ENCODE measurements at places on chromosomes 6 and 20.

- DNase-seq = no peak
These were observed 12.2 kb downstream of the SAYSD1 start for GRCh38 chr6:39102821-39103136.

DNA sequence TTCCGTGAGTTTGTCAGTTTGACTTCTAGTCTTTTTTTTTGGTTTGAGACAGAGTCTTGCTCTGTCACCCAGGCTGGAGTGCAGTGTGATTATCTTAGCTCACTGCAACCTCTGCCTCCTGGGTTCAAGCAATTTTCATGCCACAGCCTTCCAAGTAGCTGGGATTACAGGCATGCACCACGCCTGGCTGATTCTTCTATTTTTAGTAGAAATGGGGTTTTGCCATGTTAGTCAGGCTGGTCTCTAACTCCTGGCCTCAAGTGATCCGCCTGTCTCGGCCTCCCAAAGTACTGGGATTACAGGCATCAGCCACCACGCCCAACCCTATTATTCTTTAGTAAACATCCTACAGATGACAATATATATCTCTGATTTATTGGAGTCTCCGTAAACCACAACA is 506.5 kb downstream of the PREX1 start:
- no peak for DNase-seq

DNA sequence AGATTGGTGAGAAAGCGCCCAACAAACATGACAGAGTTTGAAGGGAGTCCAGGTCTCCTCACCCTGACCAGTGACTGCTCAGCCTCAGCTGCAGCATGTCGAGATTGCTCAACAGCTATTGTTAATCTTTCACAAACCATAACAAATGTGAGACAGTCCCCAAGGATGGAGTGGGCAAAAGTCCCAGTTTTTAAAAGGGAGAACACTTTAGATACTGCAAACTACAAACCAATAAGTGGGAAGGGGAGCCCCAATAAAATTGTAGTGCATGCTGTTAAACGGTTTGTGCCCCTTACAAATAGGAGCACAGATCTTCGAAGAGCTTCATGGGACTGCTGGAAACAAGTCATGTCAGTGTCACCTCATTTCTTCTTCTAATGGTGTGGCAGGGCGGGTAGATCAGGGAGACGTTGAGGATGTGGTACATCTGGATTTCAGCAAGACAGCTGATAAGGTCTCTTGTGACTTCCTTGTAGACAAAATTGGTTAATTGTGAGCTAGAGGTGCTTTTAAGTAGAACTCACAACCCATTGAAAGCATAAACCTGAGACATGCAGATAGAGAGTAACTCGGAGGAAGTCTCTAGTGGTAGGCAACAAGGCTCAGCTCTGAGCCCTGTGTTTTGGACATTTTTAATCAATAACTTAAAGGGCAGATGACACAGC is 134.0 kb upstream of the ARMC2 start:
- no peak for DNase-seq

DNA sequence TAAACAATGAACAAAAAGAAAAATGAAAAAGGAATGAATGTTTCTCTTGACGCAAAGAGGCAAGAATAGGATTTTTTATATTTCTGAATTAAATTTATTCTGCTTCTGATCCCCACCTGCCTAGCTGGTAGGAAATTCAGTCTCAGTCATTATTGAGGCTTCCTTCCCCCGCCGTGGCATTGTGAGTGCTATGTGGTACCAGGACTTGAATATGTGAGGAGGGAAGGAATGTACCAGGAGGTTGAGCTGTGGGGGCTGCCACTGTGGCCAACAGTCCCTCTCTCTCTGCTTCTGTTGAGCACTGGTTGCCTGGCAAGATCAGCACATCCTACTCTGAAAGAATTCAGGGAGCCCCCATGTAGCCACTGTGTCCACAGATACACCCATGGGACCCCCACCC is 368.1 kb upstream of the JARID2 start:
- no peak for DNase-seq

DNA sequence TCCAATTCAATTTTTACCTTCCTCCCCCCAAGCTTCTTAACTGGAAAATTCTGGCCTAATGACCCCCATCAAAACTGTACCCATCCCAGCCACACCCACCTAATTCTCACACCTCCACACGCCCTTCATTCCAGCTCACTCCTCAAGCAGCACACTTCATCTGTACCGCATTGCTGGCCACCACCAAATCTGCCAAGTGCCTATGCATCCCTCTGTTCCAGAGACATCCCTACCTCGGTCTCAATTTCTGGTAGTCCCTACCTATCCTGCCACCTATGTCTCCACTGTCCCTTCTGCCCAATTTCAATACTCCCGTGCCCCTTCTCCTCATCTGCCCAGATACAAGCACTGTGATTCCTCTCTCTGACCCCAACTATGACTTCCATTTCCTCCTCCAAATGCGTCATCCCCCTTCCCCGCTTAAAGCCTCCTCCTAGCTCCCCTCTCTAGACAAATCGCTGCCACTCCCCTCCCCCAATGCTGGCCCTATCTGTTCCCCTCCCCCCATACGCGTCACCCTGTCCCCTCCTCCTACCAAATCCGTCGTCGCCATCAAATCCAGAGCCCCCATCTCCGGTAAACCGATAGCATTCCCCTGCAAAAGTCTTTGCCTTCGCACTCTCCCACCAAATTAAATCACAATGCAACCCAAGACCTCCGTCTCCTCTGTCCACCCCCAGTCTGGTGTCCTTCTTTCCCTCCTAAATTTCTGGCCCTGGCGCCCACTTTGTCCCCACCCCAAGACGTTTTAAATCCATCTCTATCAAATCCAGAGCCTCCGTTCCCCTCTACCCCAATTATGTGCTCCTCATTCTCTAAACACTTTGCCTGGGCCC is 1.2 kb downstream of the MTCH1 start:
- peak; percentile 51 for DNase-seq

GRCh38 chr6:32045811-32046449 is 7.7 kb downstream of the CYP21A2 start:
- no peak for DNase-seq

DNA sequence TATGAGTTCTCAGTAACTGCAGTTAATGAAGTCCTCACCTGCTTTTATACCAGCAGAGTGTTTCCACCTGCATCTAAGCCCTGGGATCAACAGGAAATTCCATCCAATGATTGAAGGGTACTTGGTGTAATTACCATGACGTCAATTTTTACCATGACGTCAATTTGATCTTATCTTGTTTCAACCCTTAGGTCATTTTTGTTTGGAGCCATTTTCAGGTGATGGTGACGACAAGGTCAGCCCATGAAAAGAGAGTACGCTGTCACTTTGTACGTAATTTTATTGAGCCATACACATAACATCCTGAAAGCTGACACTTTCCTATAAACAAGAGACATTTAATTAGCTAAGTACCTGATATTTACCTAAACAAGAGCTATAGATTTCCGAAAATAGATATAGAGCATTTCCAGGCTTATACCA is at the start of gene CGA:
CGA (minus strand) TSS at position 20 of the 423 bp plus-strand sequence. CDS start 6,906 bp downstream, outside the sequence.
- no peak for DNase-seq

DNA sequence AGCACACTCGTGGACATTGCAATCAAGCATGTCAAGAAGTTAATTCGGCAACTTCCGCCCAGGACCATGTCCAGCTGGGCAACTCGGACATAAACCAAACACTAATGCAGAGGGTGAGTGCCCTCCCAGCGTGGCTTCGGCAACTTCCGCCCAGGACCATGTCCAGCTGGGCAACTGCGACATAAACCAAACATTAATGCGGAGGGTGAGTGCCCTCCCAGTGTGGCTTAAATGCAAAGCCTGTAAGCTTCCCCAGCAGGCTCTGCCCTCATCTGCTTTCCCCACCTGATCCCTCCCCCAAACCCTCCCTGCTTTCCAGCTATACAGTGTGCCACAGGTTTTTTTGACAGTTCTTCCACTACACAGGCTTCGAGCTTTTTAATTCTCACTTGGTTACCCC is 143.4 kb downstream of the PXDC1 start:
- DNase-seq = no peak

- DNase-seq = no peak
These were observed 3.1 kb upstream of the ULBP2 start for GRCh38 chr6:149938571-149939355.

DNA sequence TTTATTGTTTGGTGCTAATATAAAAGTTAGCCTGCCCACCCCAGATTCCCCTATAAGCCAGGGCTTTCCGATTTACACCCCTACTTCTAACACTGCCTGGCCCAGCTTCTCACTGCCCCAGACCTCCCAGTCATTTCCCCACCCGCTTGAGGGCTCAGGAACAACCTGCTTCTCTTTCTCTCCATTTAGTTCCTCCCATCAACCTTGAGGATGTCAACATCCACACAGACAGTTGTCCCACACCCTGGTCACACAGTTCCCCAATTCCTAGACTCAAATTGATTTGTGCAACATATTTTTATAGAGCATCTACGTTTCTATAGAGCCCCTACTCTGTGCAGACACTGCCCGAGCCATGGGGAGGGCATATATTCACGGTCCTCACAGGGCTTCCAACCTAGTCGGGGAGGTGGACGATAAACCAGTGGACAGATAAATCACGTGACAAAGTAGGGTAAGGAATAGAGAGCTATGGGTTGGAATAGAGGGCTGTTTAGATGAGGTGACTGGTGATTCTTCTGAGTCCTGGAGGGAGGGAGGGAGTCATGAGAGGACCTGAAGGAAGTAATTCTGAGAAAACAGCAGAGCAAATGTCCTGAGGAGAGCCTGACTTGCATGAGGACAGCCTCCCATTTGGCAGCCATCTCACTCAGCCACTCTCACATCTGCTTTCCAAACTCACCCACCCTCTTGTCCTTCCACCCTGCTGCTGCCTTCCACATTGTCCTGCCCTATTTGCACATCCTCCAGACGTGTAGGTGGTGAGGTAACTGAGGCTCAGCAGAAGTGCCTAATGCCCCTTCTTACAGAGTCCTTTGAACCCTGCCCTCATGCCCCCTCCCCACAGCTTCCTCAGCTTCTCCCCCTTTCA is 6.3 kb downstream of the GABRR2 start:
- DNase-seq = no peak

- DNase-seq = no peak
These were observed 117.5 kb downstream of the KCNQ5 start for GRCh38 chr6:72739368-72739779.

- DNase-seq = no peak
These were observed 33.3 kb upstream of the NKAIN2 start for GRCh38 chr6:123770247-123770949.

DNA sequence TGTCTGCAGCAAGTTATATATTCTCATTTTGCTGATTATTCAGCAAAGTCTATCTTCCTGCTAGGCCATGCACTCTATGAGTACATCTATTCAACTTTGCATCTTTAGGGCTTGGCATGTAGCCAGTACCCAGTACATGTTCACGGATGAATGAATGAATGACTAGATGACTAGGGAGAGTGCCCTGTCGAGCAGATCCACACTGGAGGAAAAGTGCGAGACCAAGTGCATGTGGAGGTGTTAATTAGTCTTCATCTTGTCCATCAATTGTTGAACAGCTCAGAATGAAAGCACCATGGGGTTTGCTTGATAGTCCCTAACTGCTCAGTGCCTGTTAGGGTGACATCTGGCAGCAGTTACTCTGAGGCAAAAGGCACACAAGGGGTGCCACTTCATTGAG is 30.4 kb downstream of the TM9SF4 start:
- DNase-seq = no peak

All from HS-27A (cell line).